Bronchial epithelial cell (primary cell): ENCODE measurements at places on chromosomes 3 and 15. TPM values are rescaled to one million over a fixed set of nuclear protein-coding genes. Genes with fewer than 3 reads are reported as not detected.

AEN gene
- total RNA-seq = 31.7 and 48.4 TPM in 2 replicates

DNA sequence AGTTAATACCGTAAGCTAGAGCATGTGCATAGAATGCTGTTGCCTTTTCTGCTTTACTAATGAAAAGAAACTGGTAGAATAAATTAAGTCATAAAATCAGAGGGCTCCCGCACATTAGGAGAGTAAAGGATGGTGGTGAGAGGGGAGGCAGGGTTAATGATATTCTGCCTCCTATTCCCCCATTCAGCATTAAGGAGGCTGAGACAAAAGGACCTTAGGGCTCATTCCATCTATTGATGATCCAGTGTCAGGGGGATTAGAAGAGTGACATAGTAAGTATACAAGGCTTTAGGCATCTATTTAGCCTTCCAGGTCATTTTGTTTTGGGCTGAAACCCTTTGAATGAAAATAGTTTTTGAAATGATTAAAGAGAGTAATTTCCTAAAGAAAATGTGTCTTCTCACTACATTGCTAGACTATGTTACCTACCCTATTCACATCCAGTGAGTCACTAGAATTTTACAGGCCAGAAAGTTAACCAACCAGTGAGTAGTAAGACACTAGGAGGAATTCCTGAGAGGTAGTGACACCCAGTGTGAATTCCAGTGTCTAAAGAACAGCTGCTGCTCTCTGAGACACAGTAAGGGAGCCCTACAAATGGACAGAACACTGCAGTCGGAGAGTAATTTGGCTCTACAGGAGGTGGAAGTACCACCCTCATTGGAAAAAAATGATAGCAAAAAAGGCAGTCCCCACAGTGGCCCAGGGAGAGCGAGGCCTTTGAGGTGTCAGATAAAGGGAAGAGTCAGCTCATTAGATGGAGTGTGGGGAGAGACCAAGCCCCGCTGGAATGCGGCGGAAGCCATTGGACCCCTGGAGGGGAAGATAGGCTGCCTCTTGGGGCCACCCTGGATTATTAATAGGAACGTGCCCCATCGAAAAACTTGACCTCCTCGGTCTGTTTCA, 67.6 kb downstream of the TUSC7 start:
- DNase-seq = peak; percentile 6

GRCh38 chr3:193641440-193641775, 48.4 kb downstream of the OPA1 start:
- DNase-seq = no peak

P3H2 gene
- total RNA-seq = 7.6 and 14.6 TPM in 2 replicates

CD200 gene
- 0.13 and 0.53 TPM in 2 replicates for total RNA-seq

DNA sequence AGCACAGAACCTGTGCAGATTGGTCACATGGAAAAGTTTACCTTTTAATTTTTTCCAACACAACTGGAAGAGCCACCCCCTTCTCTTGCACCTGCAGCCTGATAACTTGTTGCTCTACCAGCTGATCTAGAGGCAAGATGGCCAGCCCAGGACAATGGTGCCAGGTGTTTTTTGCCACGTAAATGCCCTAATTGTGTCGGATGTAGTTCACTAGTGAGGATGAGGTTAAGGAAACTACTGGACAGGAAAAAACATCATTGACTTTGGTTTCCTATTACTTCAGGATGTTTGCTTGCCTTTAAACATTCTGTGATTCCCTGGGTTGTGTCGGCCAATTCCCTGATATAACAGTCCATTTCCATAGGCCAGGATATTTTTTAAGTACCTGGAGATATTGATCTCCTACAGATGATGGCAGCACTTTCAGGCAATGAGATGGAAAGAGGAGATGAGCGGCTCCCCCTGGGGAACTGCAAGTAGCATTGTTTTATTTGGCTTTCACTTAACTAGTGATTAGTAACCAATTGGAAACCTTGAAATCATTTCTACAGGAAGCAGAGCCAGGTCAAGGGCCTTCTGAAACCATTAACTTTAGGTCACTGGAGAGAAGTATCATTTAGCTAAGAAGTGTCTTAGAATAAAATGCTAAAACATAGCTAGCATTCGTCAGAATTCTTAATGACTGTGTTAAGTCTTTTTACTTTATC, 72.5 kb downstream of the OSBPL10 start:
- peak; percentile 16 for DNase-seq

- DNase-seq = no peak
Observed at GRCh38 chr3:123140550-123140949, 61.2 kb upstream of the SEC22A start.

DNA sequence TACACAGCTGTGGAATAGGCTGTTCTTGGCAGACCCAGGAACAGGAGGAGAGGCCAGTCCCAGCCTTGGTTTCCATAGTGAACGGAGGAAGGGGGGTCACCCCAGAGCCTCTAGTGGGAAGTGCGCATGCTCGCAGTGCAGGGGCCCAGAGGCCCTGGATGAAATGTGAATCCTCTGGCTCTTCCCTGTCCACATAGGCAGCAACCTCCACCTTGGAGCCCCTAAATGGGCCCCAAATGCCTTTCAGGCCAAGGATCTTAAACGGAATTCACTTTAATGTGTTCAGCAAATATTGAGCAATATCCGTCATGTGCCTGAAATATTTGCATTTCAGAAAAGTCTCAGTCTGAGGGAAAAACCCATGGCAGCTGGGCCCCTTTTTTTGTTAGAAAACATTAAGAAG, 3.3 kb upstream of the NDN start:
- DNase-seq = no peak

GRCh38 chr3:190307164-190307545, 15.1 kb downstream of the CLDN1 start:
- DNase-seq = peak; percentile 53

GRCh38 chr3:49523756-49524747, 30.2 kb upstream of the BSN start:
- peak; percentile 71 for DNase-seq

- DNase-seq = peak; percentile 51
Observed at GRCh38 chr15:99213187-99213811, 36.1 kb downstream of the TTC23 start.

GRCh38 chr3:179972881-179973423, 63.8 kb downstream of the PEX5L start:
- DNase-seq = peak; percentile 54

SLCO2A1 gene
- total RNA-seq = not detected in 2 replicates

DNA sequence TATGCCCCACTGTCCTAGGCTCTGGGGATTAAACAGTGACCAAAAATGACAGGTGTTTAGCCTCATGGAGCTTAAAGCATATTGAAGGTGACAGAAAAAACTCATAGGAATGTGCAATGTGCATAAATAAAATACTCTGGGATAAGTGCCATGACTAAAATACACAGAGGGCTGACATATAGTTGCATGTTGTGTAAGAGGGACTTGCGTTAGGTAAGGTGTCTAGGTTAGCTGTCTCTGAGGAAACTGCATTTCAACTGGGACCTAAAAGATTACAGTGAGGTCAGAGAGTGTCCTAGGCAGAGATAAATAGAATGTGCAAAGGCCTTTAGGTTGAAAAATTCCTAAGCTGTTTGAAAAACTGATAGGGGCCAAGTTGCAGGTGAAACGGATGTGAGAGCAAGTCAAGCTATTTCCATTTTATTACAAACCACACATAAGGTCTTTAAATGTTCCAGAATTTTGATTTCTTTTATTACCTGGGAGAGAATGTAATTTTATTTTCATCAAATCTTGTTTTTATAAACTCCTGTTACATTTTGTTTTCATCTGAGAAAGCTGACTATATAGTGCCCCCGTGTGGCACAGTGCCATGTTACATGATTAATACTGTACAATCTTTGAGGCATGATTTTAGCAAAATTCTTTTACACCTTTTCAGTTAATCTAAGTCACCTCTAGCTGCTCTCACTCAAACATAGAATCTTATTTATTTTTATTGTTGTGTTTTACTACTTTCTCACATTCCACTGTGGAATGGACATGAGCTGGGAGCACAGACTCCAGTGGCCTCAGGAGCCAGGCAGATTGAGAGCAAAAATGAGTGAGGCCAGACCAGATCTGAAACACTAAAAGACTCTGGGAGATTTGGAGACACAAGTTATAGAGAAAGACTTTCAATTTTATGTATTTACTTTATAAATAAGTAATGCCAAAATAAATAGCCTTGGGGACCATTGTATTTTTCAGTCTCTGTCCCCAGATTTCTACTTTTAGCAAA, 259.6 kb upstream of the ZNF717 start:
- peak; percentile 43 for DNase-seq

- DNase-seq = no peak
Observed at GRCh38 chr3:87268646-87269211, 7.7 kb downstream of the POU1F1 start.

DNA sequence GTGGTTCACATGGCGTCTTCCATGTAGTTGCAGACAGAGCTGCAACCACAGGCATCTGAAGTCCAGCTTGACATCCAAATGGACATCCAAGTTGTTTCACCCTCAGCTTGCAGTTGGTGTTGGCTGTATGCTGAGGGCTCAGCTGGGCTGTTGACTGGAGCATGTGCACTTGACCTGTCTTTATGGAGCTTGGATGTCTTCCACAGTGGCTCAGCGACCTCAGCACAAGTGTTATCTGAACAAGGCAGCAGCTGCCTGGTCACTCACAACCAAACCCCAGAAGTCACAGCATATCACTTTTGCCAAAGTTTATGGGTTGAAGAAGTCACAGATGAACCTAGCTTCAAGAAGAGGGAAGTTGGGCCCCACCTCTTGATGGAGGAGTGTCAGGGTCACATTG, 92.9 kb downstream of the TPRA1 start:
- no peak for DNase-seq

GRCh38 chr15:88393719-88394519, 73.3 kb downstream of the MRPL46 start:
- DNase-seq = peak; percentile 8

TM4SF1 gene
- total RNA-seq = 23.2 and 63.9 TPM in 2 replicates

GPR62 gene
- not detected in 2 replicates for total RNA-seq

DNA sequence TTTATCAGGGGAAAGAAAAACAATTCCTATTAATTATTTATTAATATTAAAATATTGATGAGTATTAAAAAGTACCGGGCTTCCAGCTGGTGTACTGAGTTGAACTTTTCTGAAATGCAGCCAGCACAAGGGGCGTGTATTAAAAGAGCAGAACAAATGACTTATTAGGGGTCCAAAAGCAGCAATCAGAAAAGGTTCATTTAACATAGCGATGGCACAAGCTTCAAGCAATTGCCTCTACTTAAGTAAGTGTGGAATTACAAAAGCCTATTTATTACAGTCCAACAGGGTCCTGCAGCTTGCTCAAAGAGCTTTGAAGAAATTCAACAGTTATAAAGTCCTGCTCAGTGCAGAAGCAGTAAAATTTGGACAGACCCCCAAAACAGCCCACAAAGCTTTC, 285.6 kb downstream of the EPHA3 start:
- DNase-seq = no peak

CHL1 gene
- 0.26 TPM in 2 replicates for total RNA-seq

ITIH1 gene
- total RNA-seq = not detected in 2 replicates

SERPINI1 gene
- 1.8 and 3.3 TPM in 2 replicates for total RNA-seq

- no peak for DNase-seq
Observed at GRCh38 chr3:186638259-186638658, 1.9 kb upstream of the FETUB start.

- no peak for DNase-seq
Observed at GRCh38 chr15:70777170-70777926, 14.0 kb upstream of the UACA start.

DNA sequence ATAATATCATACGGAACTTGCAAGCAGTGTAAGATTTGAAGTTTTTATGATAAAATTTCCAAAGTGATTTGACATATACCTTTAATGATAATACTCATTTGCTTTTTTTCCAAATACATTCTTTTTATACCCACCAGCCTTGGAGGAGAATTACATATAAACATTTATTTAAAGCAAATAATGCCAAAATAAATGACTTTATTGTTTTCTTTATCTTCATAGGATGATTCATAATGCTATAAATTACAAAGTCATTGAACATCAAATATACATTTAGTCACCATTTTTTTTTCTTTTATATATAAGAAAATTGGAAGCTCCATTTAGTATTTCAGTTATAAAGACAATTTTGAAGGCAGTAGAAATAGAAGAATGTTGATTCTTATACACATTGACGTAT, 450.9 kb downstream of the NAALADL2 start:
- DNase-seq = no peak

GRCh38 chr15:75982468-75982867, 29.8 kb downstream of the NRG4 start:
- no peak for DNase-seq

LNP1 gene
- 0.51 and 1.1 TPM in 2 replicates for total RNA-seq

GRCh38 chr3:149466192-149466591, 8.3 kb upstream of the TM4SF4 start:
- peak; percentile 52 for DNase-seq

TRPM1 gene
- under 0.01 and 0.13 TPM in 2 replicates for total RNA-seq

DNA sequence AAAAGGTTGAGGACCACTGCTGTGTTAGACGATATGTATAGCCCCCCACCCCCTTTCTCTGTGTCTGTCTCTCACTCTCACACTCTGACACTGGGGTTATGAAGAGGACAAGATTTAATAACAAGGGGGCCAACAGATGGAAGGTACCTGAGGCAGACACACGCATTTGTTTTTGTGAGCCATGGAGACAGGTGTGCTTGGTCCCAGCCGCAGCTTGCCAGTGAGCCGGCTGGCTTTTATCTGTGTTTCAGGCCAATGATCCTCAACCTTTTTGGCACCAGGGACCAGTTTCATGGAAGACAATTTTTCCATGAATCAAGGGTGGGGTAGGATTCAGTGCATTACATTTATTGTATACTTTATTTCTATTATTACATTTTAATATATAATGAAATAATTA, 394.9 kb upstream of the RGMA start:
- no peak for DNase-seq

DNA sequence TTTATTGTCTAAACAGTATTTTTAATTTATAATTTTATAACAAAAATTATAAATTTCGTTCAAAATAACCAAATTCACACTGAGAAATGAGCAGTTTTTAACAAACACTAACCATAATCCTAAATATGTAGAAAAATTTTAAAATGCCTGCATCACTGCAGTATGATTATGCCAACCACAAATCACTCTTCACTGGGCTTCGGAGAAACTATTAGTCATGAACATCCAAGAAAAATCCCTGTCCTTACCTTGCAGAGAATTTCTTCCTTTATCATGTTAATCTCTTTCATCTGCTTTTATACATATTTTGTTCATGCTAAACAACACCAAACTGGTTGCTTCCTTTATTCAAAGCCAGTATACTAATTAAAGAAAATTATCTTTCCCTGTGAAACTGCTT, 511.0 kb upstream of the ALCAM start:
- peak; percentile 22 for DNase-seq

DNA sequence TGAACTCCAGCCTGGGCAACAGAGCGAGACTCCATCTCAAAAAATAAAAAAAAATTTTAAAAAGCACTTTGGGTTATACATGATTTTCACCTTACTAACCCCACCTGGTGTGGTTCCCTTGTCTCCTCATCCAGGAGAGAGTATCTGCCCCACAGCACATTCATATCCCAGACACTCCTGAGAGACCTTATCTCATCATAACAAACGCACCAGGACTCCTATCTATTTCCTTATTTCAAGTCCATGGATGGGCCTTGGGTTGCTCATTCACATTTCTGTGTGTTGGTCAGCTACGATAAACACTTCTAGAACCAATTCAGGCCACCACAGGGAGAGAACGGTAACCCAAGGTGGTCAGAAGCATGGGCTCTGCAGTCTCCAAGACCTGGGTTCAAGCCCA, 88.6 kb upstream of the SPATA12 start:
- DNase-seq = no peak

BUB1B gene
- total RNA-seq = 0.79 and 0.90 TPM in 2 replicates

- no peak for DNase-seq
Observed at GRCh38 chr3:12425850-12426579, 58.3 kb upstream of the TSEN2 start.

GRCh38 chr3:182142928-182143327, 431.2 kb downstream of the SOX2 start:
- DNase-seq = no peak
